ENCODE measurements at places on chromosomes 11 and 22. TPM values are rescaled to one million over a fixed set of nuclear protein-coding genes. Genes with fewer than 3 reads are reported as not detected.

- no peaks in the 10 kb centered on the region for H3K4me1 ChIP-seq
- no peak overlapping the region for H3K4me3 ChIP-seq
- H3K27me3 ChIP-seq: no peaks in the 10 kb centered on the region
- H3K27ac ChIP-seq: no peak overlapping the region
- no peak for DNase-seq
Observed at GRCh38 chr11:127066401-127067090, 66.0 kb upstream of the KIRREL3 start.

- H3K36me3 ChIP-seq: peaks cover 5% of the 10 kb centered on the region
- DNase-seq: no peak
- peak overlapping the region; percentile 66 for H3K4me3 ChIP-seq
- H3K4me1 ChIP-seq: no peaks in the 10 kb centered on the region
- no peak overlapping the region for H3K27ac ChIP-seq
Observed at GRCh38 chr11:5690736-5691135, 1.1 kb downstream of the TRIM22 start.

DNA sequence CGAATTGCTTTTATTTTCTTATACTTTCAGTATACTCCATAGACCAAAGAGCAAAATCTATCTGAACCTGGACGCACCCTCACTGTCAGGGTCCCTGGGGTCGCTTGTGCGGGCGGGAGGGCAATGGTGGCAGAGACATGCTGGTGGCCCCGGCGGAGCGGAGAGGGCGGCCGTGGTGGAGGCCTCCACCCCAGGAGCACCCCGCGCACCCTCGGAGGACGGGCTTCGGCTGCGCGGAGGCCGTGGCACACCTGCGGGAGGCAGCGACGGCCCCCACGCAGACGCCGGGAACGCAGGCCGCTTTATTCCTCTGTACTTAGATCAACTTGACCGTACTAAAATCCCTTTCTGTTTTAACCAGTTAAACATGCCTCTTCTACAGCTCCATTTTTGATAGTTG, 1077.4 kb downstream of the BRD1 start:
- H3K27me3 ChIP-seq: no peaks in the 10 kb centered on the region
- no peak overlapping the region for H3K27ac ChIP-seq
- H3K4me1 ChIP-seq: no peaks in the 10 kb centered on the region
- no peak overlapping the region for H3K4me3 ChIP-seq

DNA sequence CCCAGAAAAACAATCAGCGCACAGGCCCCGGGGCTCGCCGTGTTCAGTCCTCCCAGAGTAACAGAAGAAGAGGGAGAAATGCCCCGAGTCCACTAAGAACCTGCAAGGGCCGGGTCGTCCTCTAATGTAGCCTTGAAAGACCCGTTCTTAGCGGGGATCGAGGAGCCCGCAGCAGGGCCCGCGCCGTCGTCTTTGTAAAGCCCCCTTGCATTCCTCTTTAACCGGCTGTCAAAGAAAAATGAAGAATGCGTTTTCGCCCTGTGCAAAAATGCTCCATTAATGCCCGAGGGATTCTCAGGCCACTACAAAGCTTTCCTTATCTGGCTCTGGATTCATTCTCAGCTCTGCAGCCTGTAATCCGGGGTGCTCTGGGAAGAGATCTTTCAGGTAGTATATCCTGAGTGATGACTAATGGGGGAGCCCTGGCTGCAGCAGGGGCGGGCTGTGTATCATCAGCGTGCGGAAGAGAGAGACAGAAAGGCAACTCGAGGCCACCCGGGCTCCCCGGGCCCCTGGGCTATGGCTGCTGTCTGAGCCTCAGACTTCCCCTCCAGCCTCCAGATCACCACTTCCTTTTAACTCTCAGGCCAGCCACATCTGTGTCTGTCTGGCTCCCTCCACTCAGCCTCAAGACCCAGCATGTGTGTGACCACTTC, 78.2 kb downstream of the FBLN1 start:
- no peak for DNase-seq
- H3K4me1 ChIP-seq: peaks cover 5% of the 10 kb centered on the region
- no peak overlapping the region for H3K27ac ChIP-seq
- H3K36me3 ChIP-seq: no peaks in the 10 kb centered on the region

DNA sequence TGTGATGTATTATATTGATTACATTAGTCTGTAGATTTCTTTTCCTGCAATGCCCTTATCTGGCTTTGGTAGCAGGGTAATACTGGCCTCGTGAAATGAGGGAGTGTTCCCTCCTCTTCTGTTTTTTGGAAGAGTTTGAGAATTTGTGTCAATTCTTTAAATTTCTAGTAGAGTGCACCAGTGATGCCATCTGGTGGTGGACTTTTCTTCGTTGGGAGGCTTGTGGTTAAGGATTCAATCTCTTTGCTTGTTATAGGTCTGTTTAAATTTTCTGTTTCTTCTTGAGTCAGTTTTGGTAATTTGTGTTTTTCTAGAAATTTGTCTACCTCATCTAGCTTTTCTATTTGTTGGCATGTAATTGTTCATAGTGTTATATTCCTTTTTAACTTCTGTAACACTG, 18.9 kb downstream of the SHANK3 start:
- no peaks in the 10 kb centered on the region for H3K27me3 ChIP-seq
- DNase-seq: peak; percentile 9
- H3K4me3 ChIP-seq: no peak overlapping the region
- no peaks in the 10 kb centered on the region for H3K4me1 ChIP-seq

DNA sequence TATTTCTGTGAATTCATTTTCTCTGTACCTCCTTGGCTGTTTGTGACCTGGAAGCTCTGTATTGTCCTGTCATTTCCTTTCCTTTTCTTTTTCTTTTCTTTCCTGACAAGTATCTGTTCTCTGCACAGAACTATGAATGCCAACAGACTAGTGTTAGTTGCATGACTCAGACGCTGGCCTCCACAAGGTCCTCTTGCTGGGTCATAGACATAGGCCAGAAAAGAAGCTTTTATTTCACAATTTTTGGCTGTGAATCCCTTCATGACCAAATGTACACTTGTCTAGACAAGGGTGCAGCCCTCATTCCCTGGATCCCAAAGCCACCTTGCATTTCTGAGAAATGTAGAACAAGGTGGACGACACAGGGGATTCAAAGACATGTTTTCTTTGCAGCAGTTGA, 104.1 kb upstream of the MTNR1B start:
- no peaks in the 10 kb centered on the region for H3K36me3 ChIP-seq
- no peak for DNase-seq
- no peaks in the 10 kb centered on the region for H3K27me3 ChIP-seq
- no peaks in the 10 kb centered on the region for H3K4me1 ChIP-seq
- no peak overlapping the region for H3K4me3 ChIP-seq

GRCh38 chr11:112724496-112724790, 236.8 kb upstream of the NCAM1 start:
- no peak overlapping the region for H3K27ac ChIP-seq
- H3K4me3 ChIP-seq: no peak overlapping the region
- H3K36me3 ChIP-seq: no peaks in the 10 kb centered on the region
- no peak for DNase-seq

DNA sequence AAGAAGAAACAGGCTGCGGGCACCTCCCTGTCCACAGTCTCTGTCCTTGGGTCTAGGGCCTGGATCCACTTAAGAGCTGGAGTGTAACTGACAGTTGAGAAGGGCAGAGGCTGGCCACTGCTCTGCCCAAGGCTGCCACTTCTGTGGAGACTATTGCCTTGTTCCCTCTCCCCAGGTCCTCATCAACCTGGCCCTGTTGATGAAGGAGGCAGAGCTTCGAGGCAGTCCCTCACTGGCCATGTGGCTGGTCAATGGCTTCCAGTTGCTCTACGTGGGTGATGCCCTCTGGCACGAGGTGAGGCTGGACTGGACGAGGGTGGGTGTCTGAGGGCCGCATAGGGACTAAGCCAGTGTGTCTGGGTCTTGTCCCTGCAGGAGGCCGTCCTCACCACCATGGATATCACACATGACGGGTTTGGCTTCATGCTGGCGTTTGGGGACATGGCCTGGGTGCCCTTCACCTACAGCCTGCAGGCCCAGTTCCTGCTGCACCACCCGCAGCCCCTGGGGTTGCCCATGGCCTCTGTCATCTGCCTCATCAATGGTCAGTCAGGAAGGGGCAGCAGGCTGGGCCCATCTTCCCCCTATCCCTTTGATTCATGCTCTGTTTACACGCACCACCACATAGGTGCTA, 2.8 kb downstream of the ZNHIT2 start:
- H3K36me3 ChIP-seq: peaks cover 40% of the 10 kb centered on the region
- no peaks in the 10 kb centered on the region for H3K27me3 ChIP-seq
- no peaks in the 10 kb centered on the region for H3K4me1 ChIP-seq

GRCh38 chr11:122799406-122800105, 38.7 kb upstream of the CRTAM start:
- no peaks in the 10 kb centered on the region for H3K4me1 ChIP-seq
- H3K4me3 ChIP-seq: no peak overlapping the region
- H3K27me3 ChIP-seq: no peaks in the 10 kb centered on the region
- no peak overlapping the region for H3K27ac ChIP-seq
- DNase-seq: no peak

- H3K27me3 ChIP-seq: no peaks in the 10 kb centered on the region
- DNase-seq: no peak
- peaks cover 23% of the 10 kb centered on the region for H3K36me3 ChIP-seq
- H3K4me1 ChIP-seq: peaks cover 10% of the 10 kb centered on the region
Observed at GRCh38 chr11:92322225-92322624, 97.6 kb downstream of the FAT3 start.

DNA sequence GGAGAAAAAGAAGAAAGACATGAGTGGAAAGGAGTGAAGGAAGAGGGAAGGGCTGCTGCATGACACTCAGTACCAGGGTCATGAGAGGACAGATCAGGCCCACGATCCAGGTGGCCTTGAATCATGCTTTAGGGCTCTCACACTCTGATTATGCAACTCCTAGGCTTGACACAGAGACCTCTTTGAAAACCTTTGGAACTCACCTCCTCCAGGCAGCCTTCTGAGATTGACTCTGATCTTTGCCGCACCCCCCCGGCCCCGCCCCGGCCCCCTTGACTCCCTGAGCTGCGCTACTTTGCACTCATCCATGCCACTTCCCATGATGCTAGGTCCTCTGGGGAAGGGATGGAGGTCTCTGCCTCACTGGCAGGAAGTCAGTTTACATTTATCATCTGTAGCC, 10.7 kb downstream of the PTPN5 start:
- H3K4me3 ChIP-seq: no peak overlapping the region
- H3K4me1 ChIP-seq: peaks cover 4% of the 10 kb centered on the region
- H3K36me3 ChIP-seq: no peaks in the 10 kb centered on the region
- DNase-seq: no peak
- H3K27ac ChIP-seq: no peak overlapping the region

DNA sequence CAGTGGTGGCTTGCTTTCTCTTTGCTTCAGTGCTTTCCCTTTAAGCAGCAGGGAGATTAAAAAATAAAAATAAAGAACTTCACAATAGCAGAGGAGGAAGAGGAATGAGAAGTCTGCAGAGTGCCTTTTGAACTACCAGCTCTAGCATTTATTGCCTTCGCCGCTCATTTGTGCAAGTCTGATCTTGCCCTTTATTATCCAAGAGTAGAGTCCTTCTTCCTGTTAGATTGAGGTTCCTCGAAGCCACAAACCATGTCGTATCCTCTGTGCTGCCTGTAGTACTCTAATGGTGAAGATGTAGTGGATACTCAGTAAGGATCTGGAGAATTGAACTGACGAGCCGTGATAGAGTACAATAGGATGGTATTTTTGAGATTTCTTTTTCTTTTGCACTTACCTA, 101.2 kb upstream of the RAG2 start:
- H3K27ac ChIP-seq: no peak overlapping the region
- H3K4me3 ChIP-seq: no peak overlapping the region
- DNase-seq: no peak

DNA sequence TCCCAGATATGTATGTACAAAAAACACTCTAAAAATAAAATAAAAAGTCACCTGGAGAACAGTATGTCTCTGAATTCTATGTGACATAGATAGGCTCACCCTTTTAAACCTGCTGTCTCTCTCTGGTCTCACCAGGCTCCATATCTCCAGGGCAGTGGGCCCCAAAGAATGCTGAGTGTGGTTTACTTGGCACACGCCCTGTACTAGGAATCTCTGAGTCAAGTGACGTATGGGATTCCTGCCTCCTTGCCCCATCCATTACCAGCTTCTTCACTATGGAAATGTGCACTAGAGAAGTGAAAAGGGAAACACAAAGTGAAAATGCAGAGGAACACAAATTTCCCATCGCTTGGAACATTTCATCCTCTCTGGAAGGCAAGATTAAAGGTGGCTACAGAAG, 722.2 kb upstream of the TENM4 start:
- no peaks in the 10 kb centered on the region for H3K36me3 ChIP-seq
- H3K4me1 ChIP-seq: peaks cover 8% of the 10 kb centered on the region

DNA sequence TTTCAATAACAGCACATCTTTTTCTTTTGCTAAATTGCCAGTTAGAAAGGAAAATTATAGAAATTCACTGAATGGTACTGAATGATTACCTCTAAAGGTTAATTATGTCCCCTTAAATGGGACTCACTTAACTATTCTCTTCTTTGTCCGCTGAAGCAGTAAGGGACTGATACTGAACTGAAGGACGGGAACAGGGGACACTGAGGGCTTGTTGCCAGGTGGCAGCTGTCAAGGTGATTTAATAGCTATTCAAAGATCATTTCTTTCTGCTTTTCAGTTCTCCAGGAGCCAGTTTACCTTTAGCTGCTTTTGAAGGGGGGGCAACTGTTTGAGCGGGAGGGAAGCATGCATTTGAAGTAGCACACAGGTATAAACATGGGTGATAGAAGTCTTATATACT, 325.4 kb upstream of the CCDC90B start:
- H3K27me3 ChIP-seq: no peaks in the 10 kb centered on the region
- peaks cover 2% of the 10 kb centered on the region for H3K4me1 ChIP-seq
- DNase-seq: no peak
- H3K36me3 ChIP-seq: no peaks in the 10 kb centered on the region
- H3K27ac ChIP-seq: no peak overlapping the region
- H3K4me3 ChIP-seq: no peak overlapping the region

- no peaks in the 10 kb centered on the region for H3K36me3 ChIP-seq
- no peak overlapping the region for H3K27ac ChIP-seq
- no peak for DNase-seq
- no peaks in the 10 kb centered on the region for H3K4me1 ChIP-seq
- H3K4me3 ChIP-seq: no peak overlapping the region
Observed at GRCh38 chr11:40054631-40055030, 1404.8 kb downstream of the LRRC4C start.

- no peak overlapping the region for H3K4me3 ChIP-seq
- peaks cover 19% of the 10 kb centered on the region for H3K36me3 ChIP-seq
- no peak for DNase-seq
- H3K27me3 ChIP-seq: no peaks in the 10 kb centered on the region
Observed at GRCh38 chr22:47444746-47445065, 682.3 kb downstream of the TBC1D22A start.

- H3K4me1 ChIP-seq: no peaks in the 10 kb centered on the region
- H3K4me3 ChIP-seq: no peak within 1 kb of the TSS
- no peak for DNase-seq
- H3K27me3 ChIP-seq: no peaks in the 10 kb centered on the region
- no peak within 1 kb of the TSS for H3K27ac ChIP-seq
Observed at GRCh38 chr11:57390535-57390934, at the start of gene PRG2. PRG2 (minus strand) TSS chr11:57390650; CDS start chr11:57389944, 706 bp downstream.

Gene ANGPTL5
- total RNA-seq: not detected

Gene PHF21B
- 60.3 TPM for total RNA-seq

Gene TREH
- total RNA-seq: not detected

Gene SF3A1
- total RNA-seq: 211 TPM
